Stimulated activated CD8-positive, alpha-beta memory T cell treated with anti-CD3 and anti-CD28 coated beads, Interleukin-12 subunit alpha, Interleukin-12 subunit beta, amount 100 ng/mL, for 1 hour (primary cell): ENCODE measurements at places on chromosomes 3 and 15.

- DNase-seq, result no peak
These were observed 50.8 kb downstream of the SLC12A8 start for GRCh38 chr3:125161607-125162219.

DNA sequence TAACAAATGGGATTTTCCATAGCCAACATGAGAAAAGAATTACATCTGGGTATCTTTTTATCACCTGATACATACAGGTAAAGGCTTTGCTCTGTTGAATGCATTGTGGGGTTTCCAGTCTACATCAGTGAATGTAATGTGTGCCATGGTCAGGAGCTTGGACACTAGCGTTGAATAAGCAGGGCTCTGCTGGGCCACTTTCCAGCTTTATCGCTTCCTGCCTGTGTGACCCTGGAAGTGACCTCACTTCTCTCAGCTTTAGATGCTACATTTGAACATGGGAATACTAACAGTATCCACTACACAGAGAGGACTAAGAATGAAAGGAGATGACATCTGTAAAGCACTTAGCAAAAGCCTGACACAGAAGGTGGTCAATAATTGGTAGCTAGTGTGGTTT lies 40.1 kb downstream of the TTC23 start:
- DNase-seq, result no peak

DNA sequence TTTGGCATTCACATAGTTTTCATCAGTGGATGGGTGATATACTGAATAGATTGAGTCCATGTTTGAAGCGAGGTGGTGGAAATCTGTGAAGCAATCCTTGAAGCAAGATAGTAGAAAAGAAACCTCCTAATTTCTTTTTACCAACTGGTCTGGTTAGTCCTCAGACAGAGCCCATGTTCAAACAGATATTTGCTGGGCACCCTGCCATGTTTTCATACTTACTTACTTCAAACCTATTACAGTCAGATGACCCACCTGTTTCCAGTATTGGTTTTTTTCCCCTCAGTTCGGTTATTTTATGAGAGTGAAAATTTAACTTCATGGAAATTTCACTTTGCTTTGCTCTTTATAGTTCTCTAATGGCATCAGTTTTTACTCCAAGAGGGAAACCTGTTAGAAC lies 23.7 kb downstream of the EXOSC7 start:
- DNase-seq, result no peak

GRCh38 chr3:45029661-45030060 lies 3.6 kb downstream of the CLEC3B start:
- DNase-seq, result no peak

DNA sequence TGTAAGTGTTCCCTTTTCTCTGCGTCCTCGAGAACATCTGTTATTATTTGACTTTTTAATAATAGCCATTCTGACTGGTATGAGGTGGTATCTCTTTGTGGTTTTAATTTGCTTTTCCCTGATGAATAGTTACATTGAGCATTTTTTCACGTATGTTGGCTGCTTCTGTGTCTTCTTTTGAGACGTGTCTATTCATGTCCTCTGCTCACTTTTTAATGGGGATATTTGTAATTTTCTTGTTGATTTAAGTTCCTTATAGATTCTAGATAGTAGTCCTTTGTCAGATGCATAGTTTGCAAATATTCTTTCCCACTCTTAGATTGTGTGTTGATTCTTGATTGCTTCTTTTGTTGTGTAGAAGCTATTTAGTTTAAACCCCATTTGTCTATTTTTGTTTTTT lies 179.2 kb downstream of the DOCK3 start:
- no peak for DNase-seq

- DNase-seq, result no peak
These were observed 569.7 kb upstream of the MDFIC2 start for GRCh38 chr3:70882104-70882503.

GRCh38 chr15:96333131-96334016 lies 2.9 kb downstream of the NR2F2 start:
- DNase-seq, result no peak

DNA sequence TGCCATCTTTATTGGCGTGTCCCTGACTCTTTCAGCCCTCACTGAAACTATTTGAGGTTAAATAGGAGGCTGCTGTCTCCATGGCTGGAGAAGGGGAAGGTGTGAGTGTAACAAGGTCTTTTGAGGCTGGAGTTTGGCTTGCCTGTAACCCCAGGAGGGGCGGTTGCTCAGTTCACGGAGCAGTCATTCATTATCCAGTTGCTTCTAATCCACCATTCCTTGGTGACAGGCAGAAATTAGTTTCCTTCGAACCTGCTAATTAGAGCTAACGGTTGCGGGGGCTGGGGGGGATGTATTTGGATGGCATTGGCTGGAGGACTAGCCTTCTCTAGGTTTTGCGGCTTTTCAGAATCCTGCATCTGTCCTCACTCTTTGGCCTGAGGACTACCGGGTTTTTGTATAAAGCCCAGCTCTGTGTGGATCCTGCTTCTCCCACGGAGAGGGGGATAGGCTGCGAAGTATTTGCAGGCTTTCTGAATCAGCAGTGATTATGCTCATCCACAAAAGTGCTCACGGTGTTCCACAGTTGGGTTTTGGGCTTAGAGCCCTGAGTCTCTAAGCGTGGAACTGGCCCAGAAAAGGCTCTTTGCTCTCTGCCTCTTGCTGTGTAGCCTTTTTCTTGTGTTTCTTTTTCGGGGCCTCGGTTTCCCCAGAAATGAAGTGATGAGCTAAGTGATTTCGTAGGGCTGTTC lies 18.6 kb downstream of the FGD5 start:
- DNase-seq, result no peak

DNA sequence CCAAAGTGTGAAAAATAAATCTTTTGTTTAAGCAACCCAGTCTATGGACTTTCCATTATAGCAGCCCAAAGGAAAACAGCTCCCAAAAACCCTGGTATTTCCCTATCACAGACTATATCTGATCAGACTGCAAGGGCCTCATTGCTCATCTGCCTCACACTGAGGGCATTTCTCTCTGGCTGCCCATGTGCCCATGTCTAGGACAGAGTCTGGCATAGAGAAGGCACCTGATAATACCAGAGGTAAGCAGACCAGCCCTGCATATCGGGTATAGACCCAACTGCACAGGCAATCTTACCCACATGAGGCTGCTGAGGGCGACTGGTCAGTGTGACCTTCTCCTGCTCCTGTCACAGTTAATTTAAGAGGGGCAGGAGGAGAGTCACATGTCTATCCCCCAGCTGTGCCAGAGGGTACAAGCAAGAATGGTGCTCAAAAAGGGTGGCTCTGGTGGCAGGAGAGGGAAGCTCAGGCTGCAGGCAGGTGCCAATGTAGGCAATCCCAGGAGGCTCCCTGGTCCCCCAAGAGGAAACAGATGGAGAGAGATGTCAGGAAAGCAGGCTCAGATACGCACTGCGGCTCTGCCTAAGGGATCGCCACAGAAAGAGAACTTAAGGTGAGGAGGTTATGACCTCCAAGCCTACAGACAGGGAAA lies 3.1 kb downstream of the CSRNP1 start:
- no peak for DNase-seq

GRCh38 chr15:73504885-73505284 lies 61.9 kb downstream of the REC114 start:
- DNase-seq, result no peak

GRCh38 chr3:113878403-113878802 lies 39.8 kb downstream of the GRAMD1C start:
- DNase-seq, result no peak

- DNase-seq, result no peak
These were observed 107.7 kb upstream of the EIF1B start for GRCh38 chr3:40201770-40202169.

DNA sequence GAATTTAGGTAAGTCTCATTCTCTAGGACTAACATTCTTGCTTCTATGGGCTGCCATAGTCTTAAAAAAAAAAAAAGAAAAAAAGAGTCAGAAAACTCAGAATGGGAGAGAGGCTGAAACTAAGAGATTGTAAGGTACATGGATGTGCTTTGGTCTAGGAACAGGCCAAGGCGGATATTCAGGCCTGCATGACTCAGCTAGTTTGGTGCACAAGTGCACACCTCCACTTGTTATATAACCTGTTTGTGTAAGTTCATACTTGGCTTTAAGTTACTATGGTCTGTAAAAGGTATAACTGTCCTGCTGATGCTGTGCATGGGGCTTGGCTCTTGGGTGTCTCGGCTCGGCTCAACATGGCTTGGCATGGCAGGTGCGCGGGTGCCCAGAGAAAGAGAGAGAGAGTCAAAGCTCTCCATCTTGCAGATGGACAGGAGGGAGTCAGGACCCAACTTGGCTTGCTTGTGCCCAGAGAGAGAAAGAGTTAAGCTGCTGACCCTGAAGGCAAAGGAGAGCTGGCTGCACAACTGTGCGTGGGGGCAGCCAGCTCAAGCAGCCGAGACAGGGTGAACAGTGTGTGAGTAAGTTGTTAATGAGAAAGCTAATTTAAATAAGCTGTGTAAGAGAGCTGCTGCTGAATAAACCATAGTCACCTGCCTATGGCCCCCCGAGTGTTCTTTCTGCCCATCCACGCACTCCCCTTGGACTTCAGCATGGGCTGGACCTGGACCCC lies 31.4 kb upstream of the CHRNB4 start:
- DNase-seq, result no peak

DNA sequence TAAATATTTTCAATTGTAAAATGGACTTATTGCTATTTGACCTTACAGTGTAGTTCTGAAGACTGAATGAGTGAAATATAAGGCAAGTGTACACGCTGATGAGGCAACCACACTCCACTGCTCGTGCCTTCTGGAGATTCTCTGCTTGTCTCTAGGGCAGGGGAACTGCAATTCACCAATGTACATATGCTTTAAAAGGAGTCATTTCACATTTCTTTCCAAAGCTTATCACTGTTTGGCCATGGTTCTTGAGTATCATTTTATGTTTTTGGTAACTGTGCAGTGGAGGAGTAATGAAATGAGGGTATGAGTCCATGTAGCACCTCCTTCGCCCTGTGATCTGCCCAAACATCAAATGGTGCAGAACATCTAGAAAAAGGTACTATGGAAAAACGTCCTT lies 43.7 kb downstream of the CCR4 start:
- no peak for DNase-seq

DNA sequence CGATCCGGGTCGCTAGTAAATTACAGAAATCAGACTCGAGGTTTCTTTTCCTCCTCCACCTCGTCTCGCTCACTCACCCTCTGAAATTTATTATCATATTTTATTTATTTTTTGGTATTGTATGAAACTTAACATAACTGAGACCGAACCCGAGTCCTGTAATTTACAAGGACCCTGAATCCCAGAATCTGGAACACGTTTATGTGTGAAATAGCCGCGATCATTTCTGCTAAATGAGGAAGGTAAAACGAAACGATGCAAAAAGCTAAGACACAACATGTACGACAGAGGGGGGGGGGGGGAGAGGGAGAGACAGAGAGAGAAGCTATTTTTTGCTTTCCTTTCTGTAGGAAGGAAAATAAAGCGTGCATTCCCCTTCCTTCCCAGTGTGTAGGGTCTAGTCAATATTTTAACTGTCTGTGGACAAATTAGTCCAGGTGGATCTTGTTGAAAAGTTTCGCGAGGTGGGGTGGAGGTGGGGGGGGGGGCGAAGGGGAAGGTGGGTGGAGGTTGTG lies 1.6 kb downstream of the BBX start:
- peak; percentile 0 for DNase-seq

GRCh38 chr3:28575100-28575745 lies 226.6 kb upstream of the AZI2 start:
- no peak for DNase-seq

DNA sequence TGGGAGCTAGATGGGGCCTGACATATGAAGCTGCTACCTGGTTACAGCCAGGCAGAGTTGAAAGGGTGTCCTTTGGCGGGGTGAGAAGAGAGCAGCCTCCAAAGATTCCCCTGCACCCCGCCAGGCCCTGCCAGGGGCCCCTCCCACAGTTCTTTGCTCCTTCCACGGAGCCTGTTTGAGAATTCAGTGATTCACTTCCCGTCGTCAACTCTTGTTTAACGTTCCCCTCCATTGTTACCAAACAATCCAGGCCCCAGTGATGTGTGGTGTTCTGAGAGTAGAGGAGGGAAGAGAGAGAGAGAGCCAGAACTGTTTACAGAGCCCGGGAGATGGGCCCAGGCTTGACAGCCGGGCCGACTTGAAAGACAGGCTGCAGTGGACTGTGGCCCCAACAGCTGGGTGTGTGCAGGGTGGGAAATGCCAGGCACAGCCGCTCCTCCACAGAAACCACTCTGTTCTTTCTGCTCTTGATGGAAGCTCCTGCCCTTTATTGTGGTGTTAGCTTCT lies 81.5 kb downstream of the SMAD3 start:
- no peak for DNase-seq
